Pulmonary artery endothelial cell (primary cell): ENCODE measurements at places on chromosomes 3 and 15.
A peak's percentile ranks its signal among the peaks of the same experiment; 100 is the strongest.

DNA sequence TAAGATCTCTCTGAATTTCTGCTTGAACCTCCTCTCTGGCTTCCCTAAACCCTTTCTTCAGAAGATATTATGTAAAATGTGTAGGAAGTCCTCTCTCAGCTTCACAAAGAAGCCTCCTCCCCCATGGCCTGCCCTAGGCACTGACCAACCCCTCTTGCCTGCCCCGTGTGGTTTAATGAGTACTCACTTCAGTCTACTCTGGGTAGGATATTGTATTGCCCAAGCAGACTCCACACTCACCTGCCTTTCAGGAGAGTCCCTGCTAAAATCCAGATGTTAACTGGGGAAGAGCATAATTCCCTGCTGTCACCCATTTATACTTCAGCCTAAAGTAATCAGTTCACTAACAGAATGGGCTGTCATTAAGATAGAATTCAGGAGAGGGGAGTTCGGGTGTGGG lies 2.6 kb upstream of the AGBL1 start:
- DNase-seq = no peak

- no peak for DNase-seq
Measured at GRCh38 chr3:190318666-190319065, 3.6 kb downstream of the CLDN1 start.

DNA sequence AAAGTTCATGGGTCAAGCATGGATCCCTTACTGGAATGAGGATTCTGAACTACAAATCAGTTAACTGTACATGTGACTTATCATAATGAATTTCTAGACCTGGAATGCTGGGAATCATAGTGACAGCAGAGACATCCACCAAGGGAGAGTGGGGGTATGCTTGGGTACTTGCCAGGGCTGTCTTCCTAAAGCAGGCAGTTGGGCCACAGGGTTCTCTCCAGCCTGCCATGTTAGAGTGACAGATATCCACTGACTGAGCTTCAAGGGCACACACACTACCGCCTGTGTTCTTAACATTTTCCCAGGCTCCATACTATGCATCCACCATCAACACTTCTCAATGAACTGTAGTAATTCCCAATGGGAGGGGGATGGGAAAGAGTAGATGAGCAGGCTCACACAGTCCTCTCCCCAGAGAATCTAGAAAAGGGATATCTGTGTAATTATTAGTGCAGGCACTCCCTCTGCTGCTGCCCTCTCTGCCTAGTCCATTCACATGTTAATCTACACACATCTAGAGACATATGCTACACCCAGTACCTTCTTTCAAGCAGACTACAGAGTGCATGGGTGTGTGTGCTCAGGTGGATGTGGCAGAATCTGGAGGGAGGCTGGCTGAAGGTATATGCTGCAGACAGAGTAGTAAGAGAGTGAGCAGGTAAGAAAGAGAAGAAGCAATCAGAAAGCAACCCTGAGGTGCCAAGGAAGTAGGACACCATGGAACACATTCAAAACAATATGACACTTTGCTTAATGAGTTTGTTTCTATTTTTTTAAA lies 3.7 kb downstream of the FSTL1 start:
- no peak for DNase-seq

- DNase-seq = no peak
Measured at GRCh38 chr3:16482770-16483531, 30.5 kb downstream of the RFTN1 start.

- peak; percentile 27 for DNase-seq
Measured at GRCh38 chr15:70096215-70097062, 1.3 kb downstream of the TLE3 start.

GRCh38 chr3:107846279-107846852 lies 244.5 kb downstream of the CD47 start:
- DNase-seq = peak; percentile 19

GRCh38 chr3:110815008-110815583 lies 256.5 kb upstream of the NECTIN3 start:
- peak; percentile 41 for DNase-seq

DNA sequence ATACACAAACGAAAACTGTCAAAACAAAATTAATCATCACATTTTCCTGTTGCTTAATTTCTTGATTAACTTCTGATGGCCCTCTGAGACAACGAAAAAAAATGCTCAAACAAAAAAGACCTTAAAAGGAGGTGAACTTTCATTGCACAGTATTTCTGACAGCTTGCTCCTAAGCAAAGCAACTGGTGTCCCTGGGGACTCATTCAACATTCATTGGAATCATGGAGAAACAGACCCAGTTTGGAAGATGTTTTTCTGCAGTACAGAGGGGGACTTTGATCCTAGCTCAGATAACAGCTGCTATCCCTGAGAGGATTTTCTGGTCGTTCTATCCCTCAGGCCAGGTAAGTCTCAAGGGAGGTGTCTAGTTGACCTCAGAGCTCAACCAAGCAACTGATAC lies 378.7 kb upstream of the ATP11B start:
- DNase-seq = no peak

GRCh38 chr3:126474498-126475412 lies 936 bp downstream of the ZXDC start:
- no peak for DNase-seq

DNA sequence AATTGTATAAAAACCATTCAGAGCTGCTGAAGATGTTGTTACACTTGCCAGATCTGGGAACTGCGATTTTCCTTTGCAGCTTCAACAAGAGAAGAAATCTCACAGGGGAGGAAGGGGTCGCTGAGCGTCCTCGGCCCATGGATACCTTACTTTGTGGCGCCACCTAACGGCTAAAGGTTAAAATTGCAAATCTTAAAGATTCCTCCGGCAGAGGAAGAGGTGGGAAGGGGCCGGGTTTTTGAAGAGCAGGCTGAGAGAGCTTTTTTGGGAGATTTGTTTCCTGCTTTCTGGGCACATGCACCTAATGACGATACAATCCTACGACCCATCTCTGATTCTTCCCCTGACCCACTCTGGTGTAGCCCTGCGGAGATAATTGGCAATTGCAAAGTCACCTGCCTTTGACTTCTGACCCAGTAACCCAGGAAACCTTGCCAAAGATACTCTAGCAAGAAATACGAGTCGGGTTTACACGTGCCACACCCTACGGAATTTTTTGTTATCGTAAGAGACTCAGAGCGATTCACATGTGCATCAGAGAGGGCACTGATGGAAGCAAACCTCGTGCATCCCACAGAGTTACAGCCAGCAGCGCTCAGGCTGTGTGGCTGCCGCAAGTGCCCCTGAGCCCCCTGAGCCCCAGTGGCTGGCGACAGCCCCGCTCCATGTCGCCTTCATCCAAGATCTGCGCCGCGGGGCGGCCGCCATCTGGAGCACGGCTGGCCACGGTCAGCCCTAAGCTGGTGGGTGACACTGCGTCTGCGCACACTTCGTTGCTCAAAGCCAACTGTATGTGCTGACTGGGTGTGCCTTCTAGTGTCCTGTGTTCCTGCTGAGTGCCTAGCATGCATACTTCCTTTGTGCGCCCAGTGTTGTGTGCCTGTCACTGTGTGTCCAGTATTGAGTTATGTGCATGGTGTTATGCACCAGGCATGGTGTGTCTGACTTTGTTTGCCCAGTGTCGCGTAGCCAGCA lies 55.2 kb upstream of the CHRNA7 start:
- no peak for DNase-seq

DNA sequence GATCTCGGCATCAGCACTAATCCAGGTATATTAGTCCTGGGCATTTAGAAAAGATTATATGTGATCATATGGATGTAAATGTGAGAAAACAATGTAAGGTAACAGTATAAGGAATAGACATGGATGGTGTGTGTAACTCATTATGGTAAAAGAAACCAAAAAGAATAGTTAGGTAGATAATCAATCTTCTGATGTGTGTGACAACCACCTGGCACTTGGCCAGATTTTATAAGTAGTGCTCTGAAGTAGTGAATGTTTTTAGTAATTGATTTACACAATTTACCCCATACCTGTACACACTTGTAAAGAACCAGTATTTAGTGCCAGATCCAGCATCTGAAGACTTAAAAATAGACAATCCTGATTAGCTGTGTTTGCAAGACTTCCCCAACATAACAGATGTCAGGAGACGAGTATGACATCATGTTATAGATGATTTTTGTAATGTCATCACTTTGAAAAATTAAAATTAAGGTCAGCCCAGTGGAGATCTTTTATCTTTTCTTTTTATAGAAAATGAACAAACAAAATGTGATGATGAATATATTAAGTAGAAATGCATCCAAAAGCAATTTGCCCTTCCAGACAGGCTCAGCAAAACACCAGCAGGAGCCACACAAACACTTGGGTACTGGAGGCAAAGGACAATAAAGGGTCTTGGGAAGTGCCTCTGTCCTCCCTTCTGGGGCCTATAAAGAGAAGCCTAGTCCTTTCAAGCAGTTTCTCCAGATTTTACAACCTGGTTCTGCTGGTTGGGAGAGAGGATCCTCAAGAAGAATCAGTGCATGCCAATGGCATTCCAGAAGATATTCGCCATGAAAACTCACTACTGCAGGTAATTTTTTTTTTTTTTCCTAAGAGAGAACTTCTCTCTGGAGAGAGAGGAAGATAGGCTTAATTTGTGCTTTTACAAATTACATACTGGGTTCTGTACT lies 140.7 kb downstream of the MECOM start:
- no peak for DNase-seq

DNA sequence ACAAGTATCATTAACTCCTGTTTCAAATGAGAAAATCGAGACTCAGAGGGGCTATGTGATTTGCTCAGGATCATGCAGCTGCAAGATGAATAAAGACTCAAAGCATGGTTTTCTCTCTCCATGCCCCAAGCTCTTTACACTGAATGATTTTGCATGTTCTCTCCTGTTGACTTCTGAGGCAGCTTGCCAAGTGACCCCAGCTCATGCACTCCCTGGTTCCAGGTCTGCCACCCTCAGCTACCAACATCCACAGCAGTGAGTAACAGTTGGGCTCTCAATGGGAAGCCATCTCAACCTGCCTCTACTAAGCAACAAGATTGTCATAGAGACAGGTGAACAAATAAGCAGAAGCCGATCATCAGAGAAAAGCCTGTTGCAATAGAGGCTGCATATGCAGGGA lies 116.9 kb upstream of the GADL1 start:
- no peak for DNase-seq
